ENCODE measurements at places on chromosomes 5 and 9. TPM values are rescaled to one million over a fixed set of nuclear protein-coding genes. Genes with fewer than 3 reads are reported as not detected.

DNA sequence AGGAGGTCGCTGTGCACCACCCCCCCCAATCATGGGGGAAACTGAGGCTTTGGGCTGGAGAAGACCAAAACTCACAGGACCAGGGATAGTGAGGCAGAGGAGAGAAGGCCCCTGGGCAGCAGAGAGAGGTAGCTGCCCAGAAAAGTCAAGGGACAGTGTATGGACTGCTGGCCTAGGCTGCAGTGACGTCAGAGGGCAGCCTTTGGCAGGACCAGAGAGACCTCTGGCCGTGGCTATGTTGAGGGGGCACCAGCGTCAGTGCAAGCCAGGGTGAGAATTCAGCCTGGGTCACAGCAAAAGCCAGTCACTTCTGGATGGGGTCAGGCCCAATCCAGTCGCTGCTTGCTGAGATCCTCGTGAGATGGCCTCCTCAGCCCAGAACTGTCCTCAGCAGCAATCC is 26.5 kb downstream of the FLT4 start:
- no peak for DNase-seq

DNA sequence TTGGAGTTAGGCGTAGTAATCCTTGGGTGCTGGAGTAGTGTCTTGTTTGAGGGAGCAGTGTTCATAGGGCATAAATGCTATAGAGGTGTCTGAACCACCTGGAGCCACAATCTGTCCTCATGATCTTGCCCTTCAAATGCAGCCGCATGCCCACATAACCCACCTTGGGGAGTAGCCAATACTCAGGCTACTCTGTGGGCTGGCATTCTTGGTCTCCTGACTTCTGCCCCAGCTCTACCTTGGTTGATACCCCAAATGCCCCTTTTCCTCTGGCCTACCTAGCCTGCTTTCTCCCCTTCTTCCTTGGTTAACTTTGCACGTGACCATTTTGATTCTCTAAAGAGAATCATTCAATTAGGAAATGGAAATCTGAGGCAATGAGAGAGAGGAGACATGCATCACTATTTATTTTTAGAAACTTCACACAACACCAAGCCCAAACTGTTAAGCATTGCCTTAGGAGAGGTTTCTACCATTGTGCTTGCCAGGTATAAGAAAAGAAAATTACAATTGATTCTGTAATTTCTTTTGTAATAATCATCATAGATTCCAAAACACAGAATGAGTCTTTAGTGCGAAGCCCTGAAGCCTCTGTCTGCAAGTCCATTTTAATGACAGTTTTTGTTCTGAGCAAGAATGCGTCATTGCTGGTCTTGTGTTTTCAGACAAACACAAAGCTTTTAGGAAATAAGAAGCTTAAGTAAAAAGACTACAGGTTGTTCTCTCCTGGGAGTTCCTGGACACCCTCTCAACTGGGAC is 135.2 kb downstream of the C9orf152 start:
- no peak for DNase-seq

Gene MYMK
- total RNA-seq: not detected

DNA sequence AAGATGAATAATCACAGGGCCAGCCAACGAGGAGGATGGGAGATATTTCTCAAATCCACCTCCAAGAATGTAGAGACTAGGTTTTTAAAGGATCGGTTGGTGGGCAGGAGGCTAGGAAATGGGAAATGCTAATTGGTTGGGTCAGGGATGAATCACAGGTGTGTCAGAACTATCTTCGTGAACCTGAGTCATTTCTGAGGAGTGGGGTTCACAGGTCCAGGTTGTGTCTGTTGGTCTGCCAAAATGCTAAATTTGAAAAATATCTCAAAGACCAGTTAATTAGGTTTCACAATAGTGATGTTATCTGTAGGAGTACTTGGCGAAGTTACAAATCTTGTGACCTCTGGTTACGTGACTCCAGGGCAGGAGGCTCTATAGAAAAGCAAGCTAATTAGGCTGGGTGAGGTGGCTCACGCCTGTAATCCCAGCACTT is 2.6 kb upstream of the PLAA start:
- no peak for DNase-seq

Gene ADAMTS19
- 1.1 TPM for total RNA-seq

Gene IFNB1
- total RNA-seq: not detected

- no peak for DNase-seq
Measured at GRCh38 chr5:89604342-89604741, 721.4 kb upstream of the MEF2C start.

DNA sequence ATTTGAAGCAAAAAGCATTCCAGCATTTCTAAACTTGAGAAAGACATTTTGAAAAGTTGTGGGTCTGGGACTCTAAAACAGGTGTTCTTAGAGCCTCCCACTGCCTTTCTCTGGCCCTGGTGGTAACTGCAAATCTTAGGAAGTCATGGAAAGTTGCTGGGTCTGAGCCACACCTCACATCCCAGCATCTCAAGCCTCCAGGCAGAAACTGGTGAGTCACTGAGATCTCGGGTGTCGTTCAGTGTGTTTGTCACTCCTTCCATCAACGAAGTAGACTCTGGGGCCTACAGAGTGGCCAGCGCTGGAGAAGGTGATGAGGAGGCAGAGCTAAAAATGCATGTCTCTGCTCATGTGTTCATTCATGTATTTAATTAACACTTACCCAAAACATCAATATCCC is 59.6 kb upstream of the C5orf58 start:
- no peak for DNase-seq

DNA sequence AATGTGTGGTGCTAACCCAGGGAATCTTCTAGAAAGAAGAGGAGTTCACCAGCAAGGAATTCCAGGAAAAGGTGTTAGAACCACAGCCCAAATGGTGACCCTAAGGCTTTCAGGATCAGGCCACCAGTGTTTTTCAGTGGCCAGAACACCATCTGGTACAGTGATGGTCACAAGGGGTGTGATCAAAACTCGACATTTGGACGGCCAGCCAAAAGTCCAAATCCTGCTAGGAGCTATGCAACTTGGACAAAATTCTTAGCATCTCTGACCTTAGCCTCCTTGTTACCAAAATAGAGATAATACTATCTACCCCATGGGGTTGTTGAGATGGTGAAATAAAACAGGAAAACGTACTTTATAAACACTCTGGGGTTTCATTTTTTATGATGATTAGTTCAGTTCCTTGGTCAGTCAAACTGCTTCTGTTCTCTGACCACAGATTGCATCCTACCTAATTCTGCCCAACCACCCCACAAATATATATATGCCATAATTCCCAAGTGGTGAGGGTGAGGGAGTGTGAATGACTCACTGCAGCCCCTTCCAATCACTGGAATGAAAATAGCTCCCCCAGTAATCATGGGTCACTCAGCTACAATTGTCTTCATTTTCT is 210.3 kb downstream of the CDK5RAP2 start:
- DNase-seq: no peak

- no peak for DNase-seq
Measured at GRCh38 chr5:130116972-130117371, 212.7 kb downstream of the CHSY3 start.
